ENCODE measurements at places on chromosomes 2 and 18. TPM values are rescaled to one million over a fixed set of nuclear protein-coding genes. Genes with fewer than 3 reads are reported as not detected.

- H3K27me3 ChIP-seq: no peaks in the 10 kb centered on the region
- no peaks in the 10 kb centered on the region for H3K4me1 ChIP-seq
- no peak overlapping the region for H3K4me3 ChIP-seq
- peaks cover 41% of the 10 kb centered on the region for H3K36me3 ChIP-seq
- H3K27ac ChIP-seq: no peak overlapping the region
Measured at GRCh38 chr2:43948370-43948769, 47.4 kb downstream of the LRPPRC start.

The GPR39 gene
- 4.1 TPM for total RNA-seq

DNA sequence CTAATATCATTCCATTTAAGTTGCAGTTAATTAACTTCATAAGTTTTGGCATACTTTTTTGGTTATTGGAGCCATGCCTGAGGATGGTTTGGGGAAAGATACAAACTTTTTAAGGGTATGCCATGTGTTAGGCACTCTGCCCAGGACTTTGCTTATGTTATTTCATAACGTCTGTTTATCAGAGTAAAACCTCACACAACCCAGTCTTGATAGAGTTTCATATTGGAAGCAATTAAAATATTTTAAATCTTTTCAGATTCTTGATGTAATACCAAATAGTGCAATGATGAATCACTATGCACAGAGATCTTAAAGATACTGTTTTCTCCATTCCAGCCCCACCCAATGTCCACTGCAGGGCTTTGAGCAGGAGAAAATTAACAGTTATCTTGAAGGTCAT lies 529.1 kb upstream of the HNMT start:
- H3K27me3 ChIP-seq: no peaks in the 10 kb centered on the region
- H3K36me3 ChIP-seq: no peaks in the 10 kb centered on the region
- DNase-seq: no peak

- no peaks in the 10 kb centered on the region for H3K27me3 ChIP-seq
- H3K4me3 ChIP-seq: no peak overlapping the region
- no peak overlapping the region for H3K27ac ChIP-seq
- no peak for DNase-seq
- H3K4me1 ChIP-seq: peaks cover 22% of the 10 kb centered on the region
- no peaks in the 10 kb centered on the region for H3K36me3 ChIP-seq
Measured at GRCh38 chr2:201796478-201796865, 9.9 kb upstream of the CDK15 start.

DNA sequence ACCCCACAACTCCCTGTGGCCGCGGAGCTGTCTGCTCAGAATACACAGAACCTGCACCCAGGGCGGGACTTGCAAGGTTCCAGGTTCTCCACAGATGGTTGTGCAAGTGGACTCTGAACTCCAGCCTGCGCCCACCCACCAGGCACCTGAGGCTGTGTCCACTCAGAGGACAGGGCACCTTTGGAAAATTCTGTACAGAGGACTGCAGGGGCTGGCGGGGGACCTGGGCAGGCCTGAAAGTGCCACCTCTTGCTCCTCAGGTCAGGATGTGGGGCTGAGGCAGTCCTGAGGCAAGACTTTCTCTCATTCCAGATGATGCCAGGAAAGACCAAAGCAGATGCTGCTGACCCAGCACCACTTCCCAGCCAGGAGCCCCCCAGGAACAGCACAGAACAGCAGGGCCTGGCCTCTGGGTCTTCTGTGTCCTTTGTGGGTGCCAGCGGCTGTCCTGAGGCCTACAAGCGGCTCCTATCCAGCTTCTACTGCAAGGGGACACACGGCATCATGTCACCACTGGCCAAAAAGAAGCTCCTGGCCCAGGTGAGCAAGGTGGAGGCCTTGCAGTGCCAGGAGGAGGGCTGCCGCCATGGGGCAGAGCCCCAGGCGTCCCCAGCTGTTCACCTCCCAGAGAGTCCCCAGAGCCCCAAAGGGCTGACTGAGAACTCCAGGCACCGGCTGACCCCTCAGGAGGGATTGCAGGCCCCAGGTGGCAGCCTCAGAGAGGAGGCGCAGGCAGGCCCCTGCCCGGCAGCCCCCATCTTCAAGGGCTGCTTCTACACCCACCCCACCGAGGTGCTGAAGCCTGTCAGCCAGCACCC lies 14.4 kb downstream of the ARID5A start:
- H3K27ac ChIP-seq: no peak overlapping the region
- no peaks in the 10 kb centered on the region for H3K27me3 ChIP-seq
- DNase-seq: no peak
- peaks cover 7% of the 10 kb centered on the region for H3K4me1 ChIP-seq

The UXS1 gene
- 55.5 TPM for total RNA-seq

The PPP1R1C gene
- total RNA-seq: 7.4 TPM

The PFN4 gene
- 1.3 TPM for total RNA-seq
